ENCODE measurements at places on chromosomes 6 and 20.
A peak's percentile ranks its signal among the peaks of the same experiment; 100 is the strongest.

DNA sequence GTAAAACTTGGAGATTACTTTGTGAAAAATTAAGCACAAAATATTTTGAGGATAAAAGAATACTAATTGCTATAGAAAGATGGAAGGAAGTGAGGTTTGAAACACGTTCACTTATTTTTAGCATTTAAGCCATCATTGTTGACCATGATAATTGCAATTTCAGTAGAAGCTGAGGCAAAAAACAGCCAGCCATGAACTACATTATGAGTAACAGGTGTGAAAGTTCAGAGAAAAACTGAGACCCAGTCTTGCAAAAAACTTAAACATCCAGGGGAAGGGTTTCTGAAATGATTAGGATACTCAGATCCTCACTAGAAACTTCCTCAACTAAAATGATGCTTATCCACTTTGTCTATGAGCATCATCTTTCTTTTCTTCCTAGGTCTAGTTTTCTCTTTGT, 619.4 kb downstream of the PHF3 start:
- no peak for DNase-seq

- DNase-seq = no peak
Observed at GRCh38 chr20:10837901-10838300, 164.1 kb upstream of the JAG1 start.

GRCh38 chr6:11172501-11173327, 59.8 kb downstream of the NEDD9 start:
- peak; percentile 71 for DNase-seq

DNA sequence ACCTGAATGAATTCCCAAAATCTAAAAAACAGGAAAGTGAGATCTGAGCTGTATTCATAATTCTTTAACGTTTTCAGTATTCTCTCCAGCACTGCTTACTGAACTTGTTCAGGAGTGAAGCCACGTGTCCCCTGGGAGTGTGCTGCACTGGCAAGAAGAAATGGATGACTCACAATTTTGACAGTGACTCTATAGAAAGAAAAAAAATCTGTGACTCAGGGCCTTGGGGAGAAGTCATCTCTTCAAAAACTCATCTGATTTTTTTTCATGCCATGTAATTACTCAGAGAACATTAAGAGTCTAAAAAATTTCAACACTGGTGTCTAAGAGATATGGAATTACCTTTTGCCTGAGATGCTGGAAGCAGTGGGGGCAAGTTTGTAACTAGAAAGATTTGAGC, 39.7 kb downstream of the ANKEF1 start:
- no peak for DNase-seq

DNA sequence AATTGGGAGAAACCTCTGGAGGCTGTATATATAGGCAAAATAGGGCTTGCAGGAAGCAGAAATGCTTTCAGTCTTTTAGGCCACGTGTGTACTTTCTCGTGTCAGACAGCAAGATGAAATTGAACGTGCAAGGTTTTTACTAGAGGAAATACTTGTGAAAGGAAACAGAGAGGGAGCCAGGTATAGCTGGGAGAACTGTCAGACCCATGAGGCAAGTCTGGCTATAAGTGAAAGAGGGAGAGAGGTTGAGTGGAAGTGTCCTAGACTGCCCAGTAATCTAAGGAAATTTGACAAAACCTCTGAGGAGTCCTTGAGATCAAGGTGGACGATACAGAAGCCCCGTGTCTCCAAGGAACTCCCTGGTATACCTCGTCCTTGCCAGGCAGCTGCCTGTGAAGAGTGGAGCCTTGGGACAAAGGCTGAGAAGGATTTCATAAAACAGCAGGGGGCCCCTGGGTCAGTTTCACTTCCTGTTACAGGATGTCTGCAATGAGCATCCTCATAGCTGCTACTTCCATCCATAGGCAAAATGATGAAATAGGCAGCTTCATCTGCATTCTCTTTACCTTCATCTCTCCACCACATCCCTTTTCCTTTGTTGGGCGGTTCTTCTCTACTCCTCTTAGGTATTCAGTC, 114.4 kb upstream of the MAP3K7 start:
- DNase-seq = no peak

GRCh38 chr6:33790379-33790778, 1.4 kb upstream of the LEMD2 start:
- no peak for DNase-seq

DNA sequence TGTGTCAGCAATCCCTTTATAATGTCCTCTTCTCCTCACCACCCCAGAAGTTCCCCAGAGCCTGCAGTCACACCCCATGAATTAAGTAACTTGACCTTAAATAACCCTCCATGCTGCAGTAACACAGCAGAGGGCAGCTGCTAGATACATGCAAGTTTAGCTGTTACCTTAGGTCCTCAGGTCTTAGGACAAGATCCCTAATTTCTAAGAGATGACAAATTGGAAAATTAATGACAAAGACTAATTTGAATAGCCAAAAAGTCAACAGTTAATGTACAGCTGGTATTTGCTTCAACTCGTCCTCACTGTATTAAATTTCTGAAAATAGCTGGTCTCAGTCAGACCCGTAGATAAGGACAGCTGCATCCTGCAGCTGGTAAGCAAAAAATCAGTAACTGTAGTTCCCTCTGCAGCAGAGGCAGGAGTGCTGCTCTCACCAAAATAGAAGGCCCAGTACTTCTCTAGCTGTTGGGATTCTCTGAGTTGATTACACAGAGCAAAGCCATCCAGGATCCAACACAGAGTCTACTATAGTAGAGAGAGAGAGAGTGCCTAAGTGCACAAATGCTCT, 62.4 kb downstream of the TNFRSF21 start:
- no peak for DNase-seq

DNA sequence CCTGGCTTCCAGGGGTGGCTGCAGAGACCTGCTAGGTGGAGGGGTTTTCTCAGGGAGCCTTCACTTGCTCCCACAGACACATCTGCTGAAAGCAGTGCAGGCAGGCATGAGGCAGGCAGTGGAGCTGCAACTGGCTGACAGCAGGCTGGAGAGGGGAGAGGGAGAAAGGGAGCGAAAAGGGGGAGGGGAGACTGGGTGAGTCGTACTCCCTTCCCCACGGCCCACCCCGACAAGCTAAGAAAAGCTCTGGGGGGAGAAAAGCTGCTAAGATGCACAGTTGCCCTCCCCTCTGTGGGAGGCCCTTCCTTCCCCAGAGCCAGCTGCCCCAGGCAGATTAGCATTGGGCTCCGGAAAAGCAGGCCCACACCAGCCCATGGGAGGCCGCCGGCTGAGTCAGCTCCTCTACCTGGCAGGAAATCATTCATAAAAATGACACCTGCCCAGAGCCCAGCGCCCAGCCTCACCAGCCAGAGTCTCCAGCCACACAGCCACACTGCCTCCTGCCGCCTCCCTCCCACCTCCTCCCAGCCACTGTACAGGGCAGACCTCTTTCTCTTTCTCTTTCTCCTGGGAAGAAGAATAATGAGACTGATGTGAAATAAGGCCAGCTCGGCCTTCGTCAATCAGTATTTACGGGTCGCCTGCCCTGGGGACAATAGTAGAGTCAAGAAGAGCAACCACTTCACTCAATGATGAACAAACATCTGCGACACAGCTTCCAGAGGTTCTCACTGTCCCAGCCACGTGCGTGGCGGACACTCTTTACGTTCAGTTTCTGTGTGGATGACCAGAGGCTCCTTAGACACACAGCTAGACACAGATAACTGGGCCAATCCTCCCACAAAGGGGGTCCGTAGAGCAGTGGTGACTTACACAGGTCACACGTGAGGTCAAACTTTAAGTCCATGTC, 7.7 kb upstream of the C20orf203 start:
- DNase-seq = no peak

DNA sequence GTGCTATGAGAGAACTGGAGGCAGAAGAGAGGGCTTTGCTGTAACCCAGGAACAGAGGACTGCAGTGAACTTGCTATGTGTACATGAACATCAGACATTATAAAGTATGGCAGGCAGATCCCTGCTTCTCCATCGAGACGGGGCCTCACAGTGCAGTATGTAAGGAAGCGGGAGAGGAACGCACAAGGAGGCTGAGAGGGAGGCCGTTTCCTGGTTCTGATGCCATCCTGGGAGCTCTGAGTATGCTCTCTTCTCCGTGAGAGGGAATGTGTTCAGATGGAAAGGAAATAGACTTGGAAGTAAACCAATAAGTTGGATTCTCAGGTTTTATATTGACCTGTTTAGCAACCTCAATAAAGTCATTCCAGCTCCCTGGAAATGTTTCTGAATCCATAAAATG, 101.8 kb downstream of the ALDH8A1 start:
- no peak for DNase-seq

DNA sequence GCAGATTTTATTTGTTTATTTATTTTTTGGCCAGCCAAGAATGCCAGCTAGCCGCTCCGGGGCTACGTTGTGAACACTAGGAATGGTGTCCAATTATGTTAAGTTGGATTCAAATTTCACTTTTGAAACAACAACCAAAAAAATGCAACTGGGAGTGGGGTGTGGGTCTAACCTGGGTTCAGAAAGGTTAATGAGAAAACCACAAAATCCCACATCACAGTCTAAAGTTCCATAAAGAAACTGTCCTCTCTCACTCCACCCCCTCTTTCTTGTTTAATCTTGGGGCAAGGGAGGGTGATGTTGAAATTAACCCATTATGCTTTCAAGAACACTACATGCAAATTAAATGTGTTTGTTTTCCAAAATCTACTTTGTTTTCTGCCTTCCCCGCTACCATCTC, 77.2 kb downstream of the LINC00237 start:
- no peak for DNase-seq

- DNase-seq = no peak
Observed at GRCh38 chr6:80537118-80537972, 430.9 kb downstream of the BCKDHB start.

DNA sequence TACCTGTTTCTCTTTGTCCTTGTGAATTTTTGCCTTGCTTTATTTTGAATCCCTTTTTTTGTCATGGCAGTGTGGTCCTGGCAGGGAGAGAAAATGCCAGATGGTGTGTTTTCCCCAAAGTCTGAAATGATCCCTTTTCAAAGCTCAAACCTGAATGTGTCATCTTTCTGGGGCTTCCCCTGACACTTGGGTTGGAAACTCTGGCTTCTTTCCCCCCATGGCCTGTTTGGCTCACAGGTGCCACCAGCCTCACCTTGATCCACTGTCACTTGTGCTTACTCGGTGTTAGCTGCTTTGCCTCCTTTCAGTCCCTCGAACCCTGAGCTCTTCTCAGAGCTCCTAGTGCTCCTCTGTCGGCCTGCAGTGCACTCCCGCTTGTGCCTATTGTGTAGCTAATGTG, 22.3 kb downstream of the MYBL2 start:
- DNase-seq = no peak

DNA sequence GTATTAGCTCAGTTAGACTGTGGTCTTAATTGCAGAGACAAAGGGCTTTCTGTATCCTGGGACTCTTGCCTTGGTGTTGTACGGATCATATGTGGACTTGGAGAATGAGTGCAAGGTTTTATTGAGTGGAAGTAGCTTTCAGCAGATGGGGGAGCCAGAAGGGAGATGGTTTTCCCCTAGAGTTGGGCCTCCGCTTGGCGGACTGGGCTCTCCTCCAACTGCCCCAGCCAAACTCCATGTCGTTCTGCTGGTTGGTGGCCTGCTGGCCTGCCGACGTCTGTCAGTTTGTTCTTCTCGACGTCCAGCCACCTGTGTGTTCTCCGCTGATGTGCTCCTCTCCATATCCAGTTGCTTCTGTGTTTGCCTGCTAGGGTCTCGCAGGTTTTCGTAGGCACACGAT, 189.5 kb upstream of the FLRT3 start:
- DNase-seq = no peak

- DNase-seq = no peak
Observed at GRCh38 chr20:42441196-42441863, 748.4 kb downstream of the PTPRT start.

GRCh38 chr20:62742979-62743776, 34.5 kb downstream of the NTSR1 start:
- no peak for DNase-seq

DNA sequence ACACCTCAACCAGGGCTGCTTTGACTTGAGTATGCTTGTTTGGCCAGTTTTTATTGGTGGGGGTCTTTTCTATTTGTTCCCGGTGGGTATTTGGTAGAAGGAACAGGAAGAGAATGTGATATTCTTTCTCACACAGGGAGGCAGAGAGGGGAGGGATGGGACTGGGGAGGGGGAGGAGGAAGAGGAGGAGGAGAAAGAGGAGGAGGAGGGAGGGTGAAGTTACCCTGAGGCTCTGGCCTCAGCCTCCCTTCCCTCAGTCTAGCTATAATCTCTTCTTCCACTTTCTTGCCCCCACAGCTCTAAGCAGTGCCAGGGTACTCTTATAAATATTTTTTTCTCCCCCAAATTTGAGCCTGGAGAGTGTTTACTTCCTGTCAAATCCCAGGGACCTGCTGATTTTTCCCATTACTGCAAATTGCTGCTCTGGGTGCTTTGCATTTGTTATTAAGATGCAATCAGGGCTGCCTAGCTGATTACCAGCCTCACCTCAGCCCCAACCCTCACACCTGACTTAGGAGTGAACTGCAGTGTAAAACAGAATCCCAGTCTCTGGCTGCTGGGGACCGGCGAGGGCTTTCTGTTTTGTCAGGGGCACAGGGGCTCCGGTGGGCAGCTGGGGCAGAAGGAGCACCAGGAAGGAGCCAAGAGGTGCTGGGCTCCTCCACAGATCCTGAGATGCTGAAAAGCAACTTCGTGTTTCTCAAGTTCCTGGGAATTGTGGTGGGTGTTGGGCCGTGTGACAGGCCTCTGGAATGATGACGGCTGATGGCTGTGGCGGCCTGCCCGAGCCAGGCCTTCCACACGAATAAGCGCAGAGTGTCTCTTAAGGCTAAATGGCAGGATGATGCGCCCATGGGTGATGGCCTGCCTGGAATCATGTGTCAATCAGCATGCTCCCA, 141.4 kb downstream of the CD83 start:
- DNase-seq = no peak

GRCh38 chr20:16441546-16442164, 131.6 kb downstream of the KIF16B start:
- no peak for DNase-seq

GRCh38 chr6:148203970-148204369, 138.7 kb upstream of the SASH1 start:
- DNase-seq = peak; percentile 39

DNA sequence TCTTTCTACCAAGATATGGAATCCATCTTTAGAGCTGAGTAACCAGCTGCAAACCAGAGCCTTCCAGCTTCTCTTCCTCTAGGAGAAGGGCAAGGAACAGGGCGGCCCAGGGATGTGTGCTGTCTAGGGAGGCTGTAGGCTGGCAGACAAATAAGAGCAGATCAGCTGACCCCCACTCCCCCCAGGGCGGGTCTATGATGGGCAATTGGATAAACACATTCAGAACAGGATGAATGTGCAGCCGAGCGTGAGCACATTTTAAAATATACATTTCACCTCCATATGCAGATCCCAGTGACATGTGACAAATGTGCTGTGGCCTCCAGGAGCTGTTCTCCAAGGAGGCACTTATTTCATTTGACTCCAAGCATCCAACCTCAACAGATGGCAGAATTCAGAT, 580.1 kb downstream of the PTPRT start:
- no peak for DNase-seq

- DNase-seq = no peak
Observed at GRCh38 chr20:57250607-57251343, 15.7 kb downstream of the BMP7 start.

- DNase-seq = no peak
Observed at GRCh38 chr20:22924949-22925612, 110.0 kb upstream of the SSTR4 start.
